ENCODE measurements at places on chromosomes 6 and 20.

DNA sequence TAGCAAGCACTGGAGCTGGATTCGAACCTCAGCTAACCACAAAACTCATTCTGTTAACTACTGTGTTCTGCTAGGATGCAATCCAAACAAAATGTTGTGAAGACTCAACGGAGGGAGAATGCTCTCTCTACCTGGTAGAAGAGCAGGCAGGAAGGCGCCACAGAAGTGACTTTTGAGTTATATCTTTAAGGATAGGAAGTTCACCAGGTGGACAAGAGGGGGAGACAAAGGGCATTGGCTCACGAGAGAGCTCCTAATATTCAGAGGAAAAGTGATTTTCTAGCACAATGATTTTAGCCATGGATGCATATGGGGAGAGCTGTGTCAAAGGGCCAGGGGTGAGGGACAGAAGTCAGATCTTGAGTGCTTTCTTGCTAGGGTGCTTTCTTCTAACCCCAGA, 108.4 kb upstream of the MAFB start:
- DNase-seq = no peak

DNA sequence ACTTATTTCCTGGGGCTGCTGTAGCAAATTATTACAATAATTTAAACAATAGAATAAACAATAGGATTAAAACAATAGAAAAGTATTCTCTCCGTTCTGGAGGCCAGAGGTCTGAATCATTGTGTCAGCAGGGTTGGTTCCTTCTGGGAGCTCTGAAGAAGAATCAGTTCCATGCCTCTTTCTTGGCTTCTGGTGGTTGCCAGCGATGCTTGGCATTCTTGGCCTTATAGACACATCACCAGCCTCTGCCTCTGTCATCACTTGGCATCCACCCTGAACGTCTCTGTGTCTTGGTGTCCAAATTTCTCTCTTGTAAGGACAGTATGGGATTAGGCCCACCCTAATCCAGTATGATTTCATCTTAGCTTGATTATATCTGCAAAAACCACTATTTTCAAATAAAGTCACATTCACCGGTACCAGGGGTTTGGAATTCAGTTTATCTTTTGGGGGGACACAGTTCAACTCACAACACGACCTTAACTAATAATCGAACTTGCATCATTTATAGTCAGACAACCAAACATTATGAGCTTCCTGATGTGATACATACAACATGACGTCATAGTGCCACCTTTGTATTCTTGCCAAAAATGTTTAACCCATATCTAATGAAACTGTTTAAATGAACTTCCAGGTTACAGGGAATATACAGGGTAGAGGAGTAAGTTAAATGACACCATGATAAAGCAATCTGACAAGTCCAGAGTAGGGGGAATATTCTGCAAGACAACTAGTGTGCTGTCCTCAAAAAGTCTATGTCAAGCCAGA, 84.7 kb upstream of the RNF24 start:
- DNase-seq = no peak

- no peak for DNase-seq
These were observed 7.6 kb upstream of the DEFB129 start for GRCh38 chr20:219290-220115.

DNA sequence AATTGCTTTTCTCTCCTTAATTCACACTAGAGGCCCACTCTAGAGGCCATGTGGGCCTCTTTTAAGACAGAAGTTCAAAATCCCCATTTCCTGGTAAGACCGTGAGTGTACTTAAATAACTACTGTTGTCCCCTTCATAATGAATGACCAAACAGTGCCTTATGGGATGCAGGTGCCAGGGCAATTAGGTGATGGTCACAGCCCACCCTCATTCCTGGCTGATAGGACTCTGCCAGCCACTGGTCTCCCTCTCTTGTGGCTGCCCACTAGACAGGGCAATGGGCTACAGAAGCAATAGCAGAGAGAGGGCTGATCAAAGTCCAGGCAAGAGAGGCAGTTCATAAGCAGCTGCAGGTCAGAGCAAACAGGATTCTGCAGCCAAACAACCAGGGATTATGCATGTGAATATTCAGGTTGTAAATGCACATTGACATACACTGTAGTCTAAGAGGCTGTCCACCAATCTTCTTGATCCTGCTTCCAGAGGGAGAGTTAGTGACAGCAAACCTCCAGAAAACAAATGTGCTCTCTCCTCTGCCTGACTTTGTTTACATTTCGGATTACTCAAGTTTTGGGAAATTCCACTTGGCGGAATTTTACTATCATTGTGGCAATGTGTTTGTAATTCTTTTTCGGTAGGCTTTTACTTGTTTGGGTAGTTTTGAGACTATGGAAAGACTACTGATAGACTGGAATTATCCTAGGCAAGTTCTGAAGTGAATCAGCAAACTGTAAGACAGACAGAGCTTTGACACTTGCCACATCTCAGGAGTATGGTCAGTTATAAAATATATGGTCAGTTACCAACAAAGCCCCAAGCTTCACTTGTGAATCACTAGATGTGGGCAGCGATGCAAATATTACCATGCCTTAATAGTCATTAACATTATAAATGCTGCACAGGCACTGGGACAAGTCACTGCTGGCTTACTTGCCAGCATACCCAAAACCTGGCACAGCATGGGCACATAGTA, 12.8 kb downstream of the PTPRK start:
- no peak for DNase-seq

- DNase-seq = no peak
These were observed 639.2 kb downstream of the MAFB start for GRCh38 chr20:40049854-40050253.

DNA sequence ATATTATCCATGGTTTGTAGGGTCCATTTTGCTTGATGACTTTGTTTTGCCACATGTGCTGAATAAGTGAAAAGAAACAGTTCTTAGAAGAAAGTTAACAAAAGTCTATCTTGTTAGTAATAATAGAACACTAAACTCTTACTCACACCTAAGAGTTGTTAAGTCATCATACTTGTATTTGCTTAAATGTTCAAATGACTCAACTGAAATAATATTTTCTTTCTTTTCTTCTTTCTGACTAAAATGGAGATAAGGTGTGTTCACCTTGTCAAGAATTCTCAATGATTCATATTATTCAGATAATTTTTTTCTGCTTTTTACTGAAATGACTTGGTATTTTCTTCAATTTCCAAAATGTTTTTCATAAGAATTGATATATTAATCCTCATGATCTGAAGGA, 327.2 kb downstream of the HTR1B start:
- no peak for DNase-seq

DNA sequence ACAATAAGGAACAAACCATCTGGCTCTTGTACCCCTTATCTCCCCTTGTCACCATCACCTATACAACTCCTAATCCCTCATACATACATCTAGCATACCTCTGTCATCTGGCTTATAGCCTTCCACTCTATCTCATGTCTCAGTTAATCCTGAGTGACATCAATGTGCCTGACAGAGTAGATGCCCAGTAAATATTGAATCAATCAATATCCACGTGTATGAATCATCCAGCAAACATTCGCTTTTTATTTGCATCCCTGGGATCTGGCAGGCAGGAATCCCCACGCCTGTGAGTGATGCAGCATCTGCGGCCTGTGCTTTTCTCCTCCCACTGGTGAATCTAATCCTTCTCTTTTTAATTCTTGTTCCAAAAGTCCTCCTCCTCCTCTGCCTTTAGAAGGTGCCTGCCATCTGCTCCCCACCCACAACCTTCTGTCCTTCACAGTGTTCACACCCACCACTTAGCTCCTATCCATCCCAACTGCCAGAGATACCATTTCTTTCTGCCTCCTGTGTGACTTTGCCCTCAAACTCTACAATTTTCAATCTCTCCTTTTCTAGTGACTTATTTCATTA, 37.6 kb downstream of the ZNF391 start:
- DNase-seq = no peak

DNA sequence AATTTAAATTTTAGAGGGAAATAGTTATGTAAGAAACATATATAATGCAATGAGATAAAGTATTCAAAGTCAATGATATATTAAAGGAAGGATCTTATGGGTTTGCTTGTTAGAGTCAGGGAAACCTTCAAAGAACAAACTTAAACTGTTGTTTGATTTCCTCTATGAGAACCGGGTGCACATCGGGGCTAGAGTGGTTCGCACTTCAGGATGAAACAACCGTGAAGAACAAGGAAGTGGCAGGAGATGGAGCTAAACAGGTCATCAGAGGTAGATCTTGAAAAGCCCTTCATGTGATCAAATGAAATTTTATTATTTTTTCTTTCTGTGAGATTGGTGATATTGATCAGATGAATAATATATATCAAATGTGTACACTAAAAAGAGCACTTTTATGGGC, 951.9 kb upstream of the FLRT3 start:
- DNase-seq = no peak

- DNase-seq = no peak
These were observed 57.5 kb upstream of the FUCA2 start for GRCh38 chr6:143569040-143569439.

DNA sequence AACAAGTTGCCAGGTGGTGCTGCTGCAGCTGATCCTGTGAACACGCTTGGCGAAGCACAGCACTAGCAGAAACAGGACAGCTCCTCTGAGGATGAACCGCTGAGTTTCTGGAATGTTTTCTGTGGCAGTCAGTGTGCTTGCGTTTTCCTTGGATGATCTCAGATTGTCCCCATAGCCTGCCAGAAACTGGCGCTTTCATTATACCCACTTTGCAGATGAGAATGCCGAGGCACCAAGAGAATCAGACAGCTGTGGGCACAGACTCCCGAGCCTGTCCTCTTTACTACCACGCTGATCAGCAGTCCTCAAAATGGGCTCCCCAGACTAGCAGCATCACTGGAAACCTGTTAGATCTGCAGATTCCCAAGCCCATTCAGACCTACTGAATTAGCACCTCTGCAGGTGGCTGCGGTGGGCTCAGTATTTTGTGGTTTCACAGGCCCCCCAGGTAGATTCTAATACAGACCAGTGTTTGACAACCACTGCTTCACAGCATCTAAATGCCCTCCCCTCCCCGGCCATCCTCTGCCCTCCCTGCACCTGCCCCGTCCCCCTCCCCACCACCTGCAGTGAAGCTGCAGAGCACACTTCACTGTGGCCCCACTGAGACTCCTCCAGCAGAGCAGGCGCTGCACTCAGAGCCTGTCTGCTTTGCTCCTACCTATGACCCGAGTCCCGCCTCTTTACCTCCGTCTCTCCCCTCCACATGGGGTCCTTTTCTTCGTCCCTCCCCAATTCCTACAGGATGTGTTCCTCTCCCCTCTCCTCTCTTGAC, 29.6 kb downstream of the SPATA2 start:
- no peak for DNase-seq

- DNase-seq = peak; percentile 69
These were observed 632 bp downstream of the PCMT1 start for GRCh38 chr6:149750136-149750609.

DNA sequence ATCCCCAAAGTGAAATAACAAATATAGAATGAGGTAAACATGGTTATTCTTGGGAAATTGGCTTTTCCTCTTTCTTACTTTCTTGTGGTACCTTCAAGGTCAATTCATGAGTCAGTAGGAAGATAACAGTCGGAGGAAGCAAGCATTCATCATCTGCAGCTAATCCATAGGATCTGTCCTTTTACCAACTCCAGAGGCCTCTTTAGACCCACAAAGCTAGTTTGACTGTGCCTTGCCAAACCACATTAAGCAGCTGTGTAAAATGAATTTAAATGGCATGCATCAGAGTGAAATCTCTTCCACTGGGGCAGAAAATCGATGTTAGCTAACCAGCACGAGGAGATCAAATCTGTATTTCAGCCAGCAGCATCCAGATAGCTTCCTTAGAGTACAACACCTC, 171.3 kb downstream of the TMEM242 start:
- no peak for DNase-seq

- no peak for DNase-seq
These were observed 58.1 kb upstream of the SNAP91 start for GRCh38 chr6:83767033-83767432.

DNA sequence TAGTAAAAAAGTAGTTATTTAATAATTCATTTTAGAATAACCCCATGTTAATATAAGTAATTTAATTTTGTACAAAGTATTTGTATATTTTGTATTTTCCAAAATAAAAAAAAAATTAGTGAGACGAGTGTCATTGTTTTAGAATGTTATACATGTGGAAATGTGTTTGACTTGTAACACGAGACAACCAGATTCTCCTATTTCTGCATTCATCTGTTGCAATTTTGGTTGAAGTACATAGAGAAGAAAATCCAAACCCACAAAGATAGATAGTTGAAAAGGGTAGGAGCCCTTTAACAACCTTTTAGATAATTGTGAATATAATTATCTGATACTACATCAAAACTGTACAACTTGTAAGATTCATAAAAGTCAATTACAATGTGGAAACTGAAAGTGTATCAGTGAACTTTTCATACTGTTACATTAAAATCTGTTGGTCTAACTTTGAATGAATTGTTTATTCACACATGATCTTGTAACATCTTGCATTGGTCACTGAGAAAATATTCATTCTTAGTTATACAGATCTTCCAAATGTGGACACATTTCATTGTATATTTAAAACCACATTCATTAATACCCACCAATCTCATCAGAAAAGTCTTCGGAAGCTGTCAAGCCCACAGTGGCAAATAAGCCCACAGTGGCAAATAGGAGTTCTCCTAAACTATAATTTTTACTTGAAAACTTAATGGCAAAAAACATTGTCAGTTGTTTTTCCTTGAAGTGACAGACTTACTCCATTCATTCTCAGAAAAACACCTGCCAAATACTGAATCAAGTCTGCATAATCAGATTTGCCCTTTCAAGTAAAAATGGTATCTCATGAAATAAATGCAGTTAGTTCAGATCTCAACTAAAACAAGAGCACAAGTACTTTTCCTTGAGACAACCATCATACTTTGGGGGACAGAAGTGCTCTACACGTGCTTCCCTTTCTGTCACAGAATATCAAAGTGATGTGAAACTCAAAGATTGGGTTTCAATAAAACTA, 52.8 kb downstream of the FKBP5 start:
- no peak for DNase-seq

GRCh38 chr20:46013829-46014516, 5.3 kb downstream of the MMP9 start:
- DNase-seq = peak; percentile 68

DNA sequence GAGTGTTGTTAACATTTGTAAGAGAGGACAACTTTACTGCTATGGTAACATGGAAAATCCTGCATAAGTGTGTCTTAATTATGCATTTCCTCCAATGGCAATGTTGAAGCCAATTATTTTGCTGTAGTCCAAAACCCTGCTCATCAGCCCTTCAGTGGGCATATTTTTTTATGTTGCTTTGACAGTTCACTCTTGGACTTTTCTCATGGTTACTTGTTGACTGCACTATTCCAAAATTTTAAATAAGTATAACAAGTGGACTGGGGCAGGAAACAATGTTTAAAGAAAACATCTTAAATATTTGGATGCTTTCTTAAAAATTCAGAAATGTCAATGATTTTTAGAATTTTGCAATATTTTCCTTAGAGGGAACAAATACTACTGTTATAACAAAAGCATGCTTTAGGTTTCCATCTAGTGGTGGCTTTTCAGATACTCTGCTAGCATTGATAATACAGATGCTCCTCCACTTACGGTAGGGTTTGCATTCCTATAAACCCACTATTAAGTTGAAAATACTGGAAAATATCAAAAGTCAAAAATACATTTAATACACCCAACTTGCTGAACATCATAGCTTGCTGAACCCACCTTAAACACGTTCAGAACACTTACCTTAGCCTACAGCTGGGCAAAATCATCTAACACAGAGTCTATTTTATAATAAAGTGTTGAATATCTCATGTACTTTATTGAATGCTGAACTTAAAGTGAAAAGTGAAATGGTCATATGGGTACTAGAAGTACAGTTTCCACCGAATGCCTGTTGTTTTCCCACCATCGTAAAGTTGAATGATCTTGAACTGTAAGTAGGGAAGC, 86.4 kb downstream of the ADGRG6 start:
- no peak for DNase-seq

- no peak for DNase-seq
These were observed 142.6 kb upstream of the RPS6KA2 start for GRCh38 chr6:166769648-166770047.

Measured in stimulated activated CD4-positive, alpha-beta T cell treated with anti-CD3 and anti-CD28 coated beads, Interleukin-1b, Interleukin-23, amount 100 ng/mL, for 48 hours (primary cell).